ENCODE measurements at places on chromosomes 6 and 20.

GRCh38 chr6:1055015-1055921 lies 256.6 kb upstream of the FOXQ1 start:
- no peak for DNase-seq

DNA sequence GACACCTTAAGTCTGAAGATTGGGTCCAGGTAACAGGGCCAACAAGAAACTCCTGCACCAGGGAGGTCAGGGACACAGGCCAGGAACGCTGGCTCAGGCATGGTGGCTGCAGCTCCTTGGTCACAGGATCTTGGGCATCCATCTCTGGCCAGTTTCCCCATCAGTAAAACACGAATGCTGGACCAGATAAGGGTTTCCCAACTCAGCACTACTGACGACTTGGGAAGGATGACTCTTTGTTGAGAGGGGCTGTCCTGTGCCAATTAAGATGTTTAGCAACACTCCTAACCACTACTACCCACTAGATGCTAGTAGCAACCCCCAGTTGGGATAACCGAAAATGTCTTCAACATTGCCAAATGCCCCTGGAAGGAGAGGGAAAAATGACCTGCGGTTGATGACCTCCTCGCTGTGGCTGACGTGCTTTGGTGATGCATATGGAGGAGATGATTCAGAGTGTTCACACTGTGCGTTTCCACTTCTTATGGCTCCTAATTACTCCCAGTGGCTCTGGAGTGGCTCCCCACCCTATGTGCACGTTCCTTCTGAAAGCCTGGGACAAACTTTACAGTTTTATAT lies 261.9 kb downstream of the CDH26 start:
- DNase-seq: no peak

GRCh38 chr6:119026822-119027221 lies 51.6 kb downstream of the FAM184A start:
- DNase-seq: no peak

DNA sequence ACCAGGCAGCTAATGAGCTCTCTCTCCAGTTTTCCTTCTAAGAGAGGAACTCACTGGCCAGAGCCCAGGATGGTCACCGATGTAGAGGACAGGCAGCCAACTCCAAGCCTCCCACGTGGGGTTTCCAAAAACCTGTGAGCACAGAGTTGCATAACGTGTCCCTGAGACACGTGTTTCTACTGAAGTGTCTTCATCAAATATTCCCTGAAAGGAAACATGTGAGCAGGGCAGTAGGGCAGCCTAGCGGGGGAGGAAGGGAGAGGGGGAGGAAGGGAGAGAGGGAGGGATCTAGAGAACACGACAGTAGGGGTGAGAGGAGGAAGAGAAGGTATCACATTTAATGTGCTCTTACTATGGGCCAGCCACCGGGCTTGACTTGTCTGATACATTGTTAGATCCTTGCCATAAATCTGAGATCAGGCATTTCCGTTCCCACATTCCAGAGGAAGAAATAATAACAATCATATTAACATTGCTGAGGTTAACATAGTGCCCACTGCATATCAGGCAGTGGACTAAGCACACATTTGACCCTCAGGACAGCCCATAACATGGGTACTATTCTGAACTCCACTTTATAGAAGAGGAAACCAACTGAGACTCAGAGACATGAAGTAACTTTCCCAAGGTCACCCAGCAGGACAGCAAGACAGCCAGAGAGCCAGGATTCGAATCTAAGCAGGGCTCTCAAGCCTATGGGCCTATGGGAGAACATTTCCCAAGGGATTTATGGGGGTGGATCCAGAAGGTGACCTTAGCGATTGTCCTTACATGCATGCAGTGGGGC lies 4.5 kb upstream of the SYS1 start:
- DNase-seq: peak; percentile 93

DNA sequence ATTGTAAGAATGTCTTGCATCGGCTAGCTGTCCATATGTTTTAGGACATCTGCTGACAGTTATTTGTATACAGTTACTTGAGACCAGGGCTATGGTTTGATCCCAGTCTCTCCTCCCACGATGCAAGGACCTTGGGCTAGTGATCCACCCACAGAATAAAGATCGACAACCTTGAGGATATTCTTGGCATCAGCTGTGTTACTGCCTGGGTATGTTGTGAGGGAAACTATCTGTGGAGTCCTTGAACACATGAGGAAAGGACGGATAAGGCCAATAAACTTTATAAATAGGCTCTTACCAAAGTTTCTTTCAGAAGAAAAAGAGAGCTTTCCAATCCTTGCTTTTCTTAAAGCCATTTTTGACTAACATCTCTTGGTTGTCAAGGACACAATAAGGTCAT lies 70.8 kb upstream of the HEY2 start:
- no peak for DNase-seq

DNA sequence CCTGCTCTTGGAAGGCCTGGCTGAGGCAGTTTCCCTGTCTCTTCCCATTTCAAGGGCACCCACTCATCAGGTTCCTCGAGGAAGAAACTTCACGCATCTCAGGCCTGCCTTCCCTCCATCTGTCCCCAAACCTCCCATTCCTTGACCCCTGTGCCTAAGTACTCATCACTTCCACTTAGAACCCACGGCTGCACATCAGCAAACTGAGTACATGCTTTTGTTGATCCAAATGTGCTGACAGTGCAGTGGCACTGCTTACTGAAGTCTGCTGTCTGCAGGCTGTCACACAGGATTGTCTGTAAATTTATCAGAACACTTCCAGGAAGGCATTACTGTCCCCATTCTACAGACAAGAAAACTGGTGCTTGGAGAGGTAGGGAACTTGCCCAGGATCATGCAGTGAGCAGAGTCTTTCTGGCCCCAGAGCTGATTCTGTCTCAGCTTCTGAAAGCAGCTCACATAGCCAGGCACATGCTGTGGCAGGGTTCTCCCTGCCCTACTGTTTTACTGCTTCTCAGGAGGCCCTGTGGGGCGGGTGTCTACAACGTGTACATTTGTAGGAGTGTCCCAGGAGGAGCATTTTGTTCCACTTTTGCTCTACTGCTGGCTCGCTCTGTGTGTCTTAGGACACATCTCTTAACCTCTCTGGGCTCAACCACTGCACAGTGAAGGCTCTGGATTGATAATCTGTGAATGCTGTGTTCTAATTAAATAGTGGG lies 64.2 kb upstream of the XRN2 start:
- DNase-seq: no peak

DNA sequence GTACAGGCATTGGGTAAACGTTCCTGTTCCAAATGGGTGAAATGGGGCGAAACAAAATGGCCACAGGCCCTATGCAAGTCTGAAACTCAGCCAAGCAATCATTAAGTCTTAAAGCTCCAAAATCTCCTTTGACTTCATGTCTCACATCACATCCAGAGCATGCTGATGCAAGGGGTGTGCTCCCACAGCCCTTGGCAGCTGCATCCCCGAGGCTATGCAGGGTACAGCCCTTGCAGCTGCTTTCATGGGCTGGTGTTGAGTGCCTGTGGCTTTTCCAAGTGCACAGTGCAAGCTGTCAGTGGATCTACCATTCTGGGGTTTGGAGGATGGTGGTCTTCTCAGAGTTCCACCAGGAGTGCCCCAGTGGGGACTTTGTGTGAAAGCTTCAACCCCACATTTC lies 270.0 kb upstream of the CDYL start:
- no peak for DNase-seq

DNA sequence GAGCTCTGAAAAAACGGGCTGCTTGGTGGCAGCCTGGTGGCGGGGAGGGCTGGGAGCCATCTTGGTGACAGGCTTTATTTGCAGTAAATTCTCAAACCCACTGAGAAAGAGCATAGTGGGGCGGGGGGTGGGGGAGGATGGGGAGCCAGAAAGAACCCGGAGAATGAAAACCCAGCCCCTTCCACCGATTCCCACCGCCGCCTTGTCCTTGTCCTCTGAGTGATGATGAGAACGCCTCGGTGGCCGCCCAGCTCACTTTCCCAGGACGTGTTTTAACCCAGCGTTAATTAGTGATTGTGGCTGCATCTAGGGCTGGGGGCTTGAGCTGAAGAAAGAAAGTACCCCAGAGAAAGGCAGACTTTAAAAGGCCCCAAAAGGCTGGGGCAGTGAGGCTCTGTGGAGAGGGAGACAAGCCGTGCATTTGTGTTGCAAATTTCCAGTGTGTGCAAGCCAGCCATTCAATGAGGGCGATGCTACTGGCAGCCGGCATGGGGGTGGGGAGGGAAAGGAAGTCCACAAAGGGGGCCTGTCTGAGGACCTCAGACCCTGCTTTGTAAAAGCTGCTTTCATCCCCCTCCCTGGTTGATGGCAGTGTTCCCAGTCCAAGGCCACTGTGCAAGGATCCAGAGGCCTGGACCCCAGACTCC lies 6.2 kb upstream of the GHRH start:
- DNase-seq: no peak

- no peak for DNase-seq
Measured at GRCh38 chr6:16437984-16438383, 199.6 kb downstream of the GMPR start.
